ENCODE measurements at places on chromosomes 3 and 15. TPM values are rescaled to one million over a fixed set of nuclear protein-coding genes. Genes with fewer than 3 reads are reported as not detected.

SRGAP3 gene
- total RNA-seq: 4.0 TPM

- no peak for DNase-seq
Observed at GRCh38 chr15:78129077-78129750, 2.0 kb downstream of the CIB2 start.

FBXO40 gene
- not detected for total RNA-seq

GOLGA8K gene
- 0.28 TPM for total RNA-seq

- DNase-seq: no peak
Observed at GRCh38 chr3:197501496-197501878, 54.3 kb downstream of the BDH1 start.

CD200 gene
- total RNA-seq: 40.4 TPM

Measured in omental fat pad (tissue), 4 donors.